Calu3 (cell line): ENCODE measurements at places on chromosomes 7 and 10. TPM values are rescaled to one million over a fixed set of nuclear protein-coding genes. Genes with fewer than 3 reads are reported as not detected.

DNA sequence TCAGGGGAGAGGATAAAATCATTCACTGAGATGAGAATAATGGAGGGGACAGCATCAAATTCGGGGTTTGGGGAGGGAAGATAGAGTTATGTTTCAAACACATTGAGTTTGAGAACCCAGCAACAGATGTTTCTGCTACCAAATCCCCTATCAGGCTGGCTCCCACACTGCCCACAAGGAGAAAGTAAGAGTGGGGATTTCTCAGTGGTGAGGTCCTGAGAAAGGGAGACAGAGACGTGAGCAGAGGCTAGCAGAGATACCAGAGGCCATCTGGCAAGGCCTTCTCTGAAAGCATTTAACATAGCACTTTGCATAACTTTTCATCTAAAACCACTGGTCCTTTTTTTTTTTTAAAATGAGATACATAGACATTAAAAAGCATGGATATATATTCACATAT is 7.8 kb upstream of the SLF2 start:
- H3K36me3 ChIP-seq: no peaks in the 10 kb centered on the region
- H3K4me3 ChIP-seq: no peak overlapping the region
- H3K4me1 ChIP-seq: peaks cover 2% of the 10 kb centered on the region
- DNase-seq: no peak
- peaks cover 37% of the 10 kb centered on the region for H3K27me3 ChIP-seq

DNA sequence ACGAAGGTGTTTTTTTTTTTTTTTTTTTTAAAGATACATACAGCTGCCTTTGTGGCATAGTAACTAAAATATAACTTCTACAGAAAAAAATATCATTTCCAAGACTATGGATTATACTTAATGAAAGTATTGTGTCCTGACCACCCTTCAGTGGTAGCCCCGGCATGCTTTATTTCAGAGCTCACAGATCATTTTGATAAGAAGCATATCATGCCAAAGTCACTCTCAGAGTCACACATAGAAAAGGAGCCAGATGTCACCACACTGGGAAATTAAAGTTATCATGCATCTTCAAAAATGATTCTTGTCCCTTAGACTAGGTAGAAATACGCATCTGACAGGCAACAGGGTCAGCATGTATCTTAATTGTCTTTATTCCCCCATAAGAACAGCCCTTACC is 3.0 kb downstream of the ADARB2 start:
- H3K27ac ChIP-seq: no peak overlapping the region
- peaks cover 33% of the 10 kb centered on the region for H3K27me3 ChIP-seq
- no peaks in the 10 kb centered on the region for H3K4me1 ChIP-seq
- DNase-seq: no peak
- H3K36me3 ChIP-seq: no peaks in the 10 kb centered on the region
- H3K4me3 ChIP-seq: no peak overlapping the region

DNA sequence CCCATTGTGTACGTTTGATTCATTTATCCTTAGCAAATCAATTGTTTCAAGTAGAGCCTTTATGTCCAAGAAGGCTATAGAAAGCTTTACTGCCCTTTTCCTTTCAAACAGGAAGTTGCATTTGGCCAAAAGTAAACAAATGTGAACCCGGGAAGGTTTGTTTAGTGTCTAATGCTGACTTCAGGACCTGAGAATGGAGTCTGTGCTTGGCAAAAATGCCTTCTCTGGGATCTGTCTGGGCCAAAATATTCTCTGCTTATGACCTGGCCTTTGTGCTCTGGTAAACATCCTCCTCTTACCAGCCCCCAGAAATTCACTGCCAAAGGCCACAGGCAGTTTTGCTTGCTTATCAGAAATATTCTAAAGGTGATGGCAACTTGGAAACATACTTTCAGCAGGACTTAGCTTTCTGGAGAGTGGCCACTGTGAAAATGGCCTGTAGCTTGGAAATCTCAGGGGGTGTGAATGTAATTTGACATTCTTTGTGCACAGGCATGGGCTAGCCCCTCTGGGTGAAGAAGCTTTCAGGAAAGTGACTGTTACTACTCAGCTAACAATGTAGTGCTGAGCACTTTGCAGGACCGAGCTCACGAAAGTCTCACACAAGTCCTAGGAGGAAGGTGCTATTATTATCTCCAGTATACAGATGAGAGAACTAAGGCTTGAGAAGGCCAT is 199.5 kb downstream of the PTEN start:
- H3K27ac ChIP-seq: no peak overlapping the region
- DNase-seq: no peak
- no peaks in the 10 kb centered on the region for H3K4me1 ChIP-seq
- H3K36me3 ChIP-seq: no peaks in the 10 kb centered on the region

DNA sequence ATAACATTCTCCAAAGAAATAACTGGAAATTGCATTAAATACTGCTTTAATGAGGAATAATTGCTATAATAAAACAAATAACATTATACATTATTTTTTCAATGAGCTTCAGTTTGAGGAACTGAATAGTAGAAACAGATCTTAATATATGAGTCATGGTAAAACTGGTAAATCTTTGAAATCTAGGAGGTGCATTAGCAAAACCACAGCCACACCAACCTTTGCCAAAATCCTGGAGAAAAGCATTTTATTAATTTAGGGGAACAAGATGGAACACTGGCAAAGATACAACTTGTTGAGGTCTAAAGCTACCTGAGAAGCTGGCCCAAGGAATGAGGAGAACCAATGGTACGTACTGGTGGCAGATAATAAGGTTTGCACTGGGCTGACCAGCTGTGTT is 5.4 kb upstream of the ASL start:
- no peak overlapping the region for H3K27ac ChIP-seq
- peaks cover 5% of the 10 kb centered on the region for H3K4me1 ChIP-seq
- H3K27me3 ChIP-seq: no peaks in the 10 kb centered on the region
- H3K4me3 ChIP-seq: no peak overlapping the region
- no peaks in the 10 kb centered on the region for H3K36me3 ChIP-seq

DNA sequence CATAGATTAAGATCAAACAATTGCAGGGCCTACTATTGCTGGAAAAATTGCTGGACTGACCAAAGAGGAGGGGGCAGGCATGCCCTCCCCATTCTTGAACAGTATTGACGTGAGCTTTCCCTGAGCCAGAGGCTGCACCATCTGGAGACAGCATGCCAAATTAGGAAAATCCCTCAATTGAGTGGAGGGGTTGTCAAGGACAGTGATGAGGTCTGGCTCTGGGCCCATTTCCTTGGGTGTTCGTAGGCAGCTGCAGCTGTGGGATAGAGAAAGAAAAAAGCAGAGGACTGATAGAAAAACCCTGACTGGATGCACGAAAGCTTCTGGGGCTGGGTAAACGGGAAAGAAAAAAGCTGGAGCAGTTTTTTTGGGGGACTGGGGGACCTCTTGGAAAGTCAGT is 22.8 kb upstream of the ORC5 start:
- no peak overlapping the region for H3K4me3 ChIP-seq
- no peak for DNase-seq
- H3K27me3 ChIP-seq: peaks cover 22% of the 10 kb centered on the region

DNA sequence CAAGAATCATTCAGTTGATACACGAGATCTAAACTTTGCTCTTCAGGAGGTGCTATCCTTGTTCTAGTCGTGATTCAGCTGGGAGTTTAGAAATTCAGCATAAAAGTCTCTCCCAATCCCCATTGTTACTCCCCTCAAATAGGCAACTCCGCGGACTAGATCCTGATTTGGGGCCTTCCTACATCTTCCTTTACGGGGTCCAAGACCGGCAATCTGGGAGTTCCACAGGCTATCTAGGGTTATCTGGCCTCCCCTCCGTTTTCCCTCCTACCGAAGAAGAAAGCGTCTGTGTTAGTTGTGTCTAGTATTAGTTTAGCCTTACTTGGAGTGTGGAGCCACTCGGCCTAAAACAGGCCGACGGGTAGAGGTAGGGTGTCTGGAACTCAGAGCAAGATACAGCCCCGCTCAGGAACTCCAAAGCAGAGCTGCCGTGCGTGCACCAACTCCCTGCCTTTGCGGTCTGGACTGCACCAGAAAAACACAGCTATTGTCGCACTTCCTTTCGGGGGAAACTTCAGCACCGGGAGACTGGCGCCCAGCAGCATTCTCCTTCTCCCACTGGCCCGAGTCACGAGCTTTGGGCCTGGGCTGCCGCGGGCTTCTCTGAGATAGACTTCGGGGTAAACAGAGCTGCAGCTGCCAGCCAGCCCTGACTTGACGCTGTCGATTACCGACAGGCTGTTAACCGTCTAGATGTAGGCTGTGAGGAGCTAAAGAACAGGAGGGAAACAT is 1.5 kb upstream of the DLX5 start:
- H3K36me3 ChIP-seq: no peaks in the 10 kb centered on the region
- H3K27me3 ChIP-seq: peaks cover 48% of the 10 kb centered on the region
- peaks cover 12% of the 10 kb centered on the region for H3K4me1 ChIP-seq
- peak overlapping the region; percentile 66 for H3K4me3 ChIP-seq

- peaks cover 9% of the 10 kb centered on the region for H3K4me1 ChIP-seq
- H3K4me3 ChIP-seq: no peak overlapping the region
- peaks cover 16% of the 10 kb centered on the region for H3K27me3 ChIP-seq
- H3K27ac ChIP-seq: no peak overlapping the region
- DNase-seq: no peak
- H3K36me3 ChIP-seq: no peaks in the 10 kb centered on the region
Measured at GRCh38 chr10:104328646-104328895, 9.7 kb downstream of the ITPRIP start.

DNA sequence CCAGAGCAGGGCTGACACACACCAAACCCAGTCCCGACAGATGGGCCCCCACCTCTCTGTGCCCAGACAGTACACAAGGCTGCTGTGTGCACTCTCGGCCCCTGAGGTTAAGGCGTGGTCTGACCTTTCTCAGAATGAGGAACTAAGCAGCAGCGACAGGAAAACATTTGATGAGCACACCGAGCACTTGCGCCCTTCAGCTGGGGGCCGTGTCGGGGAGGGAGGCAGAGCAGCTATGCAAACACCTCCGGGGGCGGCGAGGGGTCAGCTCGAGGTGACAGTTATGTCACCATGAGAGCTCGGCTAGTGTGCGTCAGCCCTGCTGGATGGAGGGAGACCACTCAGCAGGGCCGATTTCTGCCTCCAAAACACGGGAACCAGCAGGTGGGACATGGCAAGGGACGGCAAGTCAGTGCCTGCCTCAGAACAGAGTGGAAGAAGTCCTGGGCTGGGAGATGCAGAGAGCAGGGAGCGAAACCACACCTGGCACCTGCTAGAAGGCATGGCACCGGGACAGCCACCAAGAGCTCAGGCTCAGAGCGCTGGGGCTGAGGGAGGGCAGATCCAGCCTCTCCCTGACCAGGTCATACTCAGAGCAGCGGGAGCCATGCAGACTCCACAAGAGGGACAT is 57.4 kb downstream of the CHST15 start:
- H3K27me3 ChIP-seq: no peaks in the 10 kb centered on the region
- H3K27ac ChIP-seq: peak overlapping the region; percentile 46
- H3K4me3 ChIP-seq: peak overlapping the region; percentile 32
- peak; percentile 57 for DNase-seq
- peaks cover 10% of the 10 kb centered on the region for H3K36me3 ChIP-seq

GRCh38 chr7:43042302-43042701 is 70.1 kb upstream of the HECW1 start:
- H3K36me3 ChIP-seq: no peaks in the 10 kb centered on the region
- H3K27ac ChIP-seq: no peak overlapping the region
- DNase-seq: no peak
- no peak overlapping the region for H3K4me3 ChIP-seq
- H3K4me1 ChIP-seq: no peaks in the 10 kb centered on the region

DNA sequence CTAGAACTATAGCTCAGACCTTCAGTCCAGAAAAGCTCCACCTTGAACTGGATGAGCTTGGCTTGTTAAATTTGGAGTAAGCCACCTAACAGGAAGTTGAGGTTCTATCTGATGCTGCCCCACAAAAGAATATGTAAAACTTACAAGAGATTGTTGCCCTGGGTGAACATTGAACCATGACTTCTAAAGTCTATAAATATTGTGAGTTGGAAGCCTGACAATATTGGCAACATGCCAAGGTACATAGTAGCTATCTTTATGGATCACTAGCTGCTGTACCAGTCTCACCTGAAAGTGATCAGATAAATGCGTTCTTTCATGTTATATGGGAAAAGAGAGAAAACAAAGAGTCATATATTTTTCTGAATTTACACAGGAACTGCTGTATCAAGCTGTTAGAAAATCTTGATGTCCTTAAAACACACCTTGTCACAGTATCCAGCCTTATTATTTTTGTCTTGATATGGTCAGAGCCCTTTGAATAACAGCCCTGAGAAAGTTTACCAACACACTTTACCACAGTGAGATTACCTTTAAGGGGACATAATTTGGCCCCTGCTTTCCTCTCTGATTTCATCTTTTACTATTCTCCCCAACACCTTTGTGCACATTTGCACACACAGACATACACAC is 92.0 kb downstream of the LSMEM1 start:
- no peaks in the 10 kb centered on the region for H3K27me3 ChIP-seq
- H3K27ac ChIP-seq: peak overlapping the region; percentile 8
- peak; percentile 20 for DNase-seq
- peaks cover 31% of the 10 kb centered on the region for H3K4me1 ChIP-seq

DNA sequence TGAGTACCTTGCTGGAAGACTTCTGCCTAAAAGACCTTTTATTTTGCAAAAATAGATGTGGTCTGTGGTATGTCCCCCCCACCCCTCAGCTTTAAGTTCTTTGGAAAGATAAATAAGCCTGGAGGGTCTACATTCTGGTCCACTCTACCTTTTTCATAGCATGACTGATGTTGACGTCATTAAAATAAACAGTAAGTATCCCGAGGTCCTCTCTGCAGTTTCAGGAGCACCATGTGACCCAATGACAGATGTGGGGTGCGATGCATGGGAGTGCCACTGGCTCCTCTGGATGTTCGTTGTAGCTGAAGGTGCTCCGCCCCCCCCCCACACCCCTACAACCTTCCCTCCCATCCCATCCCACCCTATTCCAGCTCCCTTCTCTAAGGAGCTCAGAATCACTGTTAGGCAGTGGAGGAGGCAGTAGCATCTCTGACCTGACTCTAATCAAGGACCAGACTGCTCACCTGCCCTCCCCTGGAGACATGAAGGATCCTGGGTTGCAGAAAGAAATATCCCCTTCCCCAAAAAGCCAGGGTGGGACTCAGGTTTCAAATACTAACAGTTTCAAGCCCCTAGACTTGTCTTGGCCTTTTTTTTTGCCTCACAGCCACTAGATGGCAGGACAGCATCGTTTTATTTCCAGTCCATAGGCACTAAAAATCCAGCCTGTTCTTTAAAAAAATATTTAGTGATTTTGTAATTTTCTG is 25.1 kb downstream of the CASP7 start:
- no peaks in the 10 kb centered on the region for H3K27me3 ChIP-seq
- H3K27ac ChIP-seq: no peak overlapping the region
- H3K4me3 ChIP-seq: no peak overlapping the region
- no peaks in the 10 kb centered on the region for H3K4me1 ChIP-seq
- H3K36me3 ChIP-seq: no peaks in the 10 kb centered on the region

The HOXA3 gene
- 15.9 and 20.9 TPM in 2 replicates for total RNA-seq

The CNTNAP2 gene
- 0.29 and 1.1 TPM in 2 replicates for total RNA-seq

The UPK3BL1 gene
- 22.0 and 22.5 TPM in 2 replicates for total RNA-seq

The PNLIPRP2 gene
- total RNA-seq: not detected in 2 replicates
